ENCODE measurements at places on chromosomes 1 and 21.
A peak's percentile ranks its signal among the peaks of the same experiment; 100 is the strongest.

DNA sequence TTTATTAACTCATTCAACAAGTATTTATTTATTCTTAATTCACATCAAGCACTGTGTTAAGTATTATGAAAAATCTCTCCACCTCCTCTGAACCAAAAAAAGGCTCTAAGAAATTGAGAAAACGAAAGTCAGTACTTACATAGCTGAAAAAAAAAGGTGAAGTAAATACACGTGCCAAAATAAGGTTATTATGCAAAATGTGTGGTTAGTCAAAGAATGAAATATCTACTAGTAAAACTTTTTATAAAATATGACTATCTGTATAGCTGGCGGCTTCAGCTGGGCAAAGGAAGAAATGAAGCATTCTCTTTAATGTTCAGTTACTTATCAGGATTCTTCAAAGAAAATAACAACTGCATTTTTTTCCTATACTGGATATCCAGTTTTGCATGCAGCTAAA lies 35.5 kb upstream of the ASPM start:
- no peak for DNase-seq

DNA sequence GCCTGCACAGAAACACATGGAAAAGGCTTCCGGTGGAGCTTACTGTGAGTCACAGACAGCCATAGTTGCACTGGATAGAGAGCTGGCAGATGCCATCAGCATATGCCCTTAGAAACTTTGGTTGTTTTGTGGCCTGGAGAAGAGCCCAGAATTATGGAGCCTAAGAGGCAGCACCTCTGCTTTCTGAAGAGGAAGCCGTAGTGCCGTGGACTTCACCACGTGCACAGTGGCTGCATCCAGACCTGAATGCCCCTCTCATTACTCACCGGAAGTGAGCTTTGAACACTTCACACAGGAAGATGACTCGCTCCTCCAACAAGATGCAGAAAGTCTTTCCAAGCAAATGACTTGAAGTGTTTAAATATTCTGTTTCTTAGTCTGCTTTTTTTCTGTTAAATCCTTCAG lies 28.4 kb downstream of the JUN start:
- DNase-seq = peak; percentile 98

DNA sequence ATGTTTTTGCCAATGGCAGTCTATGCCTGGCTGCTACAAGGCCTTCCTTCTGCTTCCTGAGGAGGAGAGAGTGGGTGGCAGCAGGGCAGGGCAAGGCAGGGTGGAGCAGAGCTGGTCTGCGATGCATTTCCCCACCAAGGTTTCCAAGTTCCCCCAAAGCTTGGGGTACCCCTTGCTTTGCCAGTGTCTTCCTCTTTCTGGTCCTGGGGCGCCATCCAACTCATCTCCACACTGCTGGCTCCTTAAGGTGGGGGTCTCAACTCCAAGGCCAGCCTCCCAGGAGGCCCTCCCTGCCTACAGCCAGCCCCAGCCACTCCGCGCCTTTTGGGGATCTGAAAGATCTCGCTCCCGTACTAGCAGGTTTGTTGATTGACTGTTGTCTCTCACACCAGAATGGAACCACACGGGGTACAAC lies 3.9 kb upstream of the SKI start:
- DNase-seq = no peak

DNA sequence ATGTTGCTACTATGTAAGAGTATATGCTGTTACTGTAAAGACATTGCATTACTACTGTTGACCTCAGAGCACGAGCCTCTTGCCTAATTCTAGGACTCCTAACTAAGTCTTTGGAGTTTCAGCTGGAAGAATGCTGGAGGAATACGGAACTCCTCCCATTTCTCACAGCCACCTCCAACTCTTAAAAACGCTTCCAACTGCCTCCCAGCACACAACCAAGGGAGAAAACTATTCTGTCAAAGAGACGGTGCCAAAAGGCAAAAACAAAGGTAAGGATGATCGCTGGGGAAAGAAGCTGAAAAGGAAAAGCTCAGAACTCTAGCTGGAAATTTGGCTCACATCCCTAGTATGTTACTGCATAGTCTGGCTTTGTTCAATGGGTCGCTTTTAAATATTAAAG lies at the start of gene FMO2:
FMO2 (plus strand) TSS at position 210 of the 400 bp plus-strand sequence. CDS start 414 bp downstream, outside the sequence.
- no peak for DNase-seq

DNA sequence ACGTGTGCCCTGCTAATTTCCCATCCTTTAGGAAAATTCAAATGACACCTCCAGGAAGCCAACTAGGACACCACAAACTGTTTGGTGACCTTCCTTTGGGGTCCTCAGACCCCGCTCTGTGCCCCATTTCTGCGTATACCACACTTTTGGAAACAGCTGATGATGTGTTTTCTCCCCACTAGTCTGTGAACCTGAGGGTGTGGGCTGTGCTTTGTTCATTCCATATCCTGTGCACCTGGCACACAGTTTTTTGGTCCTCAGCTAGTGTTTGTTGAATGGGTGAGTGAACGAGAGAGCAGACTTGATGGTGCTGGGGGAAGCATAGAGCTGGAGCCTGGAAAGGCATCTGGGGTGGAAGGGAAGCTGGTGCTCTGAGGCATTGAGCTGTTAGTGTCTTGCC lies 48.6 kb downstream of the RPS6KA1 start:
- no peak for DNase-seq

DNA sequence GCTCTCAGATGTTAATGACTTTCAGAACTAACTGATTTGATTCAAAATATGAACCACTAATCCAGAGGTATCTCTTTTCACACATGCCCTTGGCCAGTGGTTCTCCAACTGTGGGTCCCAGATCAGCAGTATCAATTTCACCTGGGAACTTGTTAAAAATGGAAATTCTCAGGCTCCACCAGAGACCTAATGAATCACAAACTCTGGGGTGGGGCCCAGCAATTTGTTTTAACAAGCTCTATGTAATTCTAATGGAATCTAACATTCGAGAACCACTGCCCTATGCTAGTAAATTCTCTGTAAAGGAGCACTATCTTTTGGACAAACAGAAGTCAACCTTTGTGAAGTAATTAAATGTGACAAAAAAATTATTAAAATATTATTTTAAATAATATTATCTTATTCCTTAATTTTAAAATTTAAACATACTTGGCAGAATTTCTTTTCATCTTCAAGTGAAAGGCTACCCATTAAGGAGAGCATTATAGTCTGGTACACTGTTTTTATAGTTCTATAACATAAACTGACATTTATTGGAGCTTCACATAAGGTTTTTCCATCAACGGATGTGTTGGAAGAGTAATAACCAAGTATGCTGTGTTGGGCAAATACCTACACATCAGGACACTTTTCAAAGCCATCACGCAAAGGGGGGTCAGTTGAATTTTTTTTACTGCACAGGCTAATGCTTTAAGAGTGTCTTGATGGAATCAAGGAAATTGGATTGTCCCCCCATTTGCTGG lies 130.4 kb downstream of the LHX4 start:
- DNase-seq = no peak

GRCh38 chr1:164504749-164505148 lies 54.2 kb upstream of the PBX1 start:
- DNase-seq = no peak

DNA sequence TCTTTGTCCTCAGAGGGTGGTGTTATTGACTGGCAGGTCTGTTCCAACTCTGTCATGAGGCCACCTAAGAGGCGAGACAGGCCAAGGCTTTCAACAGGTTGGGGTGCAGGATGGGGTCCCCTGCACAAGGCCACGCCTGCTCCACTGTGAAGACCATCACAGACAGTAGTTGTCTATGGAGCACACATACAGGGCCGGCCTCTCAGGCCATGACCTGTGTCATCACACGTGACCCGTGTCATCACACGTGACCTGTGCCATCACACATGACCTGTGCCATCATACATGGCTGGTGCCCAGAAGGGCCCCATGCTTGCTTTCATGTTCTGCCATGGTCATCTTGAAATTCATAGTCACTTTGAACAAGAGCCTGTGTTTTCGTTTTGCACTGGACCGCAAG lies 91.9 kb downstream of the ARHGEF10L start:
- no peak for DNase-seq

Measured in fibroblast of skin of left biceps (primary cell).